ENCODE measurements at places on chromosomes 4 and X.

DNA sequence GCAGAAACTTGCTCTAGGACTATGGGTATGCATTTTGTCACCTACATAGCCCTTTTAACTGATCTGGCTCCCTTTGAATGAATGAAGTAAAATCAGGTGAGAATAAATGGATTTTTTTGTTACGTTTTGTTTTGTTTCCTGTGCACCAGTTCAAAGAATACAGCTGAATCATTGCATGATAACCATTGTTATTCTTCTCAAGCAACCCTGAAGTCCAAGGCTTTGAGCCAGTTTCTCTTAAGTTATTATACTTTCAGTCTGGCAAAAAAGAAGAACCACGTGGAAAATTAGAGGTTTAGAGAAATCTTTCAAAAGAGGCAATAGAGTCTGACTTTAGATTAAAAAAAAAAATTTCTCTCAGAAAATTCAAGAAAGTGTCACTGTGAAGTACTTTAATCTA lies 398.6 kb upstream of the TECRL start:
- no peak for DNase-seq

DNA sequence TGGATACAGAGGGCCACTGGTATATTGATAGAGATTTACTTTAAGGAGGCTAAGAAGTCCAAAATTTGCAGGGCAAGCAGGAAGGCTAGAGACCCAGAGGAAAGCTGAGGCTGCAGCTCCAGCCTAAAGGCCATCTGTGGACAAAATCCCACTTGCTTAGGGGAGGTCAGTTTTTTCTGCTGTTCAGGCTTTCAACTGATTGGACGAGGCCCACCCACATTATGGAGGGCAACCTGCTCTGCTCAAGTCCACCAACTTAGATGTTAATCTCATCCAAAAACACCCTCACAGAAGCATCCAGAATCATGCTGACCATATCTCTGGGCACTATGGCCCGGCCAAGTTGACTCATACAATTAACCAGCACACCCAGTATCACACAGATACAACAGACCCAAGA lies 176.3 kb downstream of the EVC2 start:
- DNase-seq, result no peak

DNA sequence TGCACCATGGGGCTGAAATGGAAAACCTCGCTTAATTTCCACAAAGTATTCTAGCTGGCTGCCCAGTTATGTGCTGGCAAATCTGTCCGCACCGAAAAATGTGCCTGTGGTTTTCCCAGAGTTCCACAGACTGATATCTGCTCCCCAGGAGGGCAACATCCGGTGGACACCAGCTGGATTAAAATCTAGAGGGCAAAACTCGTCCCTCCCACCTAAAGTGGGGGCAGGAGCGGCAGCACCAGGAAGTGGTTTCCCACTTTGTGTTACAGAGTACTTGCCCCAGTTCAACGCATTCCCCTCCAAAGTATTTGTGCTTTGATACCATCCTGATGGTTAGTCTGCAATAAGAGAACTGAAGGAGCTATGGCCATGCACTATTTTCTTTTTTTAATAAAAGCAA lies 187.6 kb downstream of the TSPAN5 start:
- no peak for DNase-seq

GRCh38 chrX:137313627-137314026 lies 252.3 kb upstream of the ZIC3 start:
- no peak for DNase-seq
